Thyroid gland (tissue), 4 donors: ENCODE measurements at places on chromosomes 3 and 15. TPM values are rescaled to one million over a fixed set of nuclear protein-coding genes. Genes with fewer than 3 reads are reported as not detected.

The ESYT3 gene
- 82.8 TPM for total RNA-seq

The ARGFX gene
- total RNA-seq, result not detected

The ATP13A5 gene
- total RNA-seq, result 1.7 TPM

The C3orf85 gene
- not detected for total RNA-seq

The NANOGP8 gene
- 3.2 TPM for total RNA-seq

The TFG gene
- total RNA-seq, result 118 TPM

The CHSY1 gene
- 18.4 TPM for total RNA-seq

The MYRIP gene
- total RNA-seq, result 3.4 TPM

The DUOX1 gene
- 313 TPM for total RNA-seq

The CXCR6 gene
- 2.1 TPM for total RNA-seq

The ALDH1A2 gene
- 0.98 TPM for total RNA-seq

The TMC3 gene
- total RNA-seq, result 0.34 TPM

The HTR3E gene
- total RNA-seq, result not detected

The ACKR2 gene
- 14.1 TPM for total RNA-seq

The ACOX2 gene
- total RNA-seq, result 42.4 TPM
